ENCODE measurements at places on chromosomes 11 and 22. TPM values are rescaled to one million over a fixed set of nuclear protein-coding genes. Genes with fewer than 3 reads are reported as not detected.

GRCh38 chr11:74397501-74398243, 561 bp downstream of the PGM2L1 start:
- DNase-seq, result no peak

Gene RCN1
- 151 TPM for total RNA-seq

- no peak for DNase-seq
Observed at GRCh38 chr22:23305922-23306374, 125.6 kb downstream of the BCR start.

Gene MMP27
- not detected for total RNA-seq

Gene RAG1
- total RNA-seq, result 0.23 TPM

DNA sequence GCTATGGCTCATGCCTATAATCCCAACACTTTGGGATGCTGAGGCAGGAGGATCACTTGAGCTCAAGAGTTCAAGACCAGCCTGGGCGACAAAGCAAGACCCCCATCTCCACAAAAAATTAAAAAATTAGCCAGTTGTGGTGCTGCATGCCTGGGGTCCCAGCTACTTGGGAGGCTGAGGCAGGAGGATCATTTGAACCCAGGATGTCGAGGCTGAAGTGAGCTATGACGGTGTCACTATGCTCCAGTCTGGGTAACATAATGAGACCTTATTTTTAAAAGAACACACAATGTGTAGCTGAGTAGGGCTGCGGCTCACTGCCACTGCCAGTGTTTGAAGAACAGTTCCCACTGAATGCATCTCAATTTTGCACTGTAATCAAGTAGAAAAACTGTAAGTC, 7.1 kb upstream of the VPREB1 start:
- DNase-seq, result no peak

DNA sequence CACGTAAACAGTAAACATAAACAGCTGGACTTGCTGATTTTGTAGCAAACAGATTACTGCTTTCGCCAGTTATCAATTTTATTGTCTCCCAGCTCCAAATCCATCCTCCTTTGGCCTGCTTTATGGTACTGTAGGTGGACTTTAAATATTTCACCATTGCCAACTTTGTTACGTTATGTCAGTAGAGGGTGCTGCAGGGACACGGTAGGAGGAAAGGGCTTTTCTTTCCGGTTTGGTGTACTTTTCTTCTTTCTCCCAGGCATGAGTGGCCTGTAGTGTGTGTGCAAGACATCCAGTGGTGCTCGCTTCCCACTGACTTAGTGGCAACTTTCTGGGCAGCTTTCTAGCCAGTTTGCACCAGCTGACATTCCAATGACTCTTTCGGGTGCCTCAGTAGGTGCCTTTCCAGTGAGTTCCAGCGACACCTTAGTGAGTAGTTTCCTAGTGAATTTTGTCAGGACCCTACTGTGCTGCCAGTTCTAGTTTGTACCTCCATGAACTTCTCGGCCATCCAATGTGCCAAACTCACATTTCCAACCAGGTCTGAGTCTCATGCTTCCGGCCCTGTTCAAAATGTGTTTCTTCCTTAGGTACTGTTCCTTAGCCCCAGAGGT, 267.6 kb upstream of the TENM4 start:
- peak; percentile 71 for DNase-seq

Data from Caco-2 (cell line).